ENCODE measurements at places on chromosomes 2 and 18.

GRCh38 chr18:75364512-75365253 is 62.8 kb downstream of the SMIM21 start:
- peaks cover 42% of the 10 kb centered on the region for H3K27me3 ChIP-seq
- H3K4me3 ChIP-seq = no peak overlapping the region
- no peak overlapping the region for H3K27ac ChIP-seq
- H3K36me3 ChIP-seq = no peaks in the 10 kb centered on the region
- no peak for DNase-seq

- H3K36me3 ChIP-seq = no peaks in the 10 kb centered on the region
- no peak overlapping the region for H3K4me3 ChIP-seq
These were observed 133.1 kb upstream of the SEC11C start for GRCh38 chr18:59006461-59007067.

GRCh38 chr2:169979025-169979424 is 151.8 kb downstream of the UBR3 start:
- peaks cover 18% of the 10 kb centered on the region for H3K36me3 ChIP-seq
- H3K4me1 ChIP-seq = peaks cover 17% of the 10 kb centered on the region
- no peak for DNase-seq
- no peak overlapping the region for H3K4me3 ChIP-seq
- H3K27me3 ChIP-seq = no peaks in the 10 kb centered on the region

GRCh38 chr2:168278424-168278888 is 31.1 kb upstream of the STK39 start:
- no peaks in the 10 kb centered on the region for H3K27me3 ChIP-seq
- no peak overlapping the region for H3K27ac ChIP-seq
- DNase-seq = no peak
- H3K36me3 ChIP-seq = no peaks in the 10 kb centered on the region
- no peaks in the 10 kb centered on the region for H3K4me1 ChIP-seq

Data from K562 (cell line).